ENCODE measurements at places on chromosomes 7 and 10.

DNA sequence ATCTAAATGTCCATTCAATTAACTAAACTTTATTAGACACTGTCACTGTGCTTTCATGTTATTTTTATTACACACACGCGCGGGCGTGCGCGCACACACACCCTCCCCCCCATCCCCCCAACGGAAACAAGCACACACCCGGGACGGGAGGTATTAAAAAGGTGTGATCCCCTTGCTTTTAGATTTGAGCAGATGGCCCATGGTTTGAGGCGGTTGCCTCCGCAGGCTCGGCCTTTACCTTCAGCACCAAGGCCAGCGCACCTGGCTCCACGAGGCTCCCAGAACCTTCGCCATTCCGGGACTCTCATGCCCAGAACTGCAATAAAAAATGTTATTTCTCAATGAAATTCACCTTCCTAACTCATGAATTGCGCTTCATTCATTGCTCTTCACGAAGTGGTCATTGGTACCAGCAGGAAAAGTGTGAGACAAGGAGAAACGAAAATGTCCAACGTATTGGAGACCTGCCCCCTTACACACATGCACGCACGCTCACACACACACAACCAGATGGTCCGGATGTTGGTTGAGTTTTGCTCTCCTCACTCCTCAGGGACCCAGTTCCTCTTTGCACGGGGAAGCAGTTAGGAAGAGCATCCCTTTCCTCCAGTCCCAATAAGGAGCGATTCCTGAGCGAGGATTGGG is 20.8 kb upstream of the PTF1A start:
- peak; percentile 8 for DNase-seq

DNA sequence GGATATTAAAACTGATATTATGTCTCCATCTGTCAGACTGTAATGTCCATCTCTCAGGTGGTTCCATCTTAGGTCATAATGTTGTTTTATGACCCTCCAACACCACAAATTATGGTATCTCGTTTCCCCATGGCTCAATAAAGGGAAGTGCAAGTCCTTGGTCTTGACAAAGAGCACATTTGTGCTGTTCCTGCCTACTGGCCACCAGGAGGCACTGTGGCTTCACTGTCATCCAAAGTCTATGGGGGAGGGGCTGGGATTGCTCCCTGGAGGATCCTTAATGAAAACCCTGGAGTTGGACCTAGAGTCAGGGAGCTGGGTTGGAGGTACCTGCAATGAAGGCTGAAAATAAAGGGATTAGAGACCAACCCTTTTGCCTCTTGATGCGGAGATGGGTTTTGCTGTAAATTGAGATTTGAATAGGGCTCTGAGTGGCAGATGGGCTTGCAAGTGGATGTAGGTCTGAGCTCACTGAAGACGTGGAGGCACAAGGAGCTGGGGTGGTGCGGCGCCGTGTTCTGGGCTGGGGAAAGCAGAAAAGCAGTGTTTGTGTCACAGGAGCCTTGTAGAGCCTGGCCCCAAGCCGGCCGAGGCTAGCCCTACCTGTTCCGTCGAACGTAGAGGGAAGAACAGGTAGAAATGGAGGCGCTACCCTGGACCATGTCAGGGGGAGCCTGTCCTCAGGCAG is 180.5 kb upstream of the PRSS58 start:
- DNase-seq: no peak

DNA sequence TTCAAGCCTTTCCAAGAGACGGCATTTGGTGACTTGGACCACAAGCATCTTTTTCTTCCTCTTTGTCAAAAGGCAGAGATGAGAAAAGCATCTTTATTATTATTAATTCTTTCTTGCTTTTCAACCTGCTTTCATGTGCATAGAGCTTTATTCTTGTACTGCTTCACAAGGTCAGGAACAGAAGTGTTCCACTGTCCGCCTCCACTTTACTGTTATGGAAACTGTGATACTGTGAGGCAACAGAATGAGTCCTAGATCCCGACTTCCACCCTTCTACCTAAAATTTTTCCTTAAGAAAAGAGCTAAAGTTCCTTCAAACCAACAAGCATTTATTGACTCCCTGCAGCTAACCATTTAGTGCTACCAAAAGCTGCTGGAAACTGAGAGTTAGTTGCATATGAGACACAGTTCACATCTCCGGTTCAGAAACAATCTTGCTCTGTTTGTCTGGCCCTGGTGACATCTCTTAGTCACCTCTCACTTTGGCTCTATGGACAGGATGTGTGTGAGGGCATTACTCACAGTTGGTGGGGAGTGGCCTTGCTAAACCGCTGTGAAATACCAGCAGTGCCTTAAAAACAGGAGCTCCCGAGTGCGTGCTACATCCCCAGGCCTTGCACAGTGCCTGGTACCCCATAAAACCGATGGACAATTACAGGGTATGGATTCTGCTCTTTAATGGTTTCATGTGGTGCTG is 77.1 kb upstream of the TRIL start:
- peak; percentile 58 for DNase-seq

GRCh38 chr7:25037325-25037724 is 57.3 kb upstream of the OSBPL3 start:
- DNase-seq: no peak

GRCh38 chr10:11782793-11783557 is 40.2 kb upstream of the PROSER2 start:
- DNase-seq: no peak

GRCh38 chr7:82745117-82745516 is 301.5 kb upstream of the CACNA2D1 start:
- no peak for DNase-seq

- DNase-seq: peak; percentile 75
Observed at GRCh38 chr10:21497177-21497807, 28.2 kb downstream of the SKIDA1 start.

DNA sequence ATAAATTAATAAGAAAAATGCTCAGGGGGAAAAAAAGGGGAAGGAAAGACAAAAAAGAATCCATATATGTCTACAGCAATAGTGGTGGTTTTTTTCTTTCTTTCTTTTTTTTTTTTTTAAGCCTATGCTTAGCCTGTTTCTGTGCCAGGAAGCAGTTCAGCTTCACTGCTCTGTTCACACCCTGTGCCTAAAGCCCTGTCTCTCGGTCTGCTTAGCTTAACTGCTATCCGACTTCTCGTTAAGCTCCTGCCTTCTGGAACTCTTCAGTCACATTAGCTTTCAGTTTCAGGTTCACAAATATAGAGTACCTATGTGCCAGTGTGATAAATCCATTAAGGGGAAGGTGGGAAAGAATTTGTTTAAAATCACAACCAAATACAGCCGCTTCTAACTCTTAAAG is 26.5 kb upstream of the NRG3 start:
- DNase-seq: no peak

- peak; percentile 6 for DNase-seq
Observed at GRCh38 chr7:101779267-101779666, 38.2 kb upstream of the CUX1 start.

Measured in retinal pigment epithelial cell (primary cell).